ENCODE measurements at places on chromosomes 13 and 19.
A peak's percentile ranks its signal among the peaks of the same experiment; 100 is the strongest.

DNA sequence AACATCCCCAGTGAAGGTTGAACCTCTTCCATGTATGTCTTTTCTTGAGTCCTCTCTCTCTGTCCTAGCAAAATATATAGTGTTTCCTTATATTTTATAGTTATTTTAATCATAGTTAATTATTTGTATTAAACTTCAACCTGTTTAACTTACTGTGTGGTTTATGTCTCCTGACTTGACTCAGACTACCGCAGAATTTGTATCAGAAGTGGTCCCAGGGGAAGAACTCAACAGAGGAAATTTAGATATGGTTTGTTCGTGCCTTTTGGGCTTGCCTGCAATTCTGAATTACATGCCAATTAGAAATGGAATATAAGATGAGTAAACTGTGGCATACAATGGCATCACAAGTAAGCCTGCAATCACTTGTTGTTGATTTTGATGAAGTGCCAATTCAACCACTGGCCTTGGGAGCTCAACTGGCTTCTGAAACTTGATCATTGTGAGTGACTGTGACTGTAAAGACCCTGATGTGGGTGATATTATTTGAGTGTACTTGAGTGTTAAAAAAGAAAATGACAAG, 1459.5 kb upstream of the PCDH20 start:
- no peak for DNase-seq

DNA sequence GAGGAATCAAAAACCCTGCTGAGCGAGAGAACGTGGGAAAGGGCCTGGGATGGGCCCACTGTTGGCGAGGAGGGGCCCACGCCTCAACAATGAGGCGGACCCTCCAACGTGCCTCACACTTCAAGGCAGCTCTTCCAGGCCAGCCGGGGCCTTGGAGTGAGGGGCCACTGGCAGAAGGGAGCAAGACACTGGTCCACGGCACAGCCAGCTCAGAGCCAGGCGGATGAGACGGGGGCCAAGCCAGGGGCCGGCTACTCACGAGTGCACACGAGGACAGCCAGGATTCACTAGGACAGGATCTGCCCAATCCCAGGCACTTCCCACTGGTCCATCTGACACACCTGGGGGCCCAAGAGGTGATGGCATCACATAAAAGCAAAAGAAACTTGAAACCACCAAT, 20.5 kb downstream of the ELL start:
- no peak for DNase-seq

- DNase-seq, result no peak
Measured at GRCh38 chr19:32357720-32358119, 12.3 kb downstream of the ZNF507 start.

GRCh38 chr13:100491164-100491842, 97.3 kb downstream of the GGACT start:
- DNase-seq, result no peak

GRCh38 chr19:2495651-2496316, 19.9 kb downstream of the GADD45B start:
- no peak for DNase-seq

GRCh38 chr13:21383090-21383489, 76.0 kb downstream of the ZDHHC20 start:
- DNase-seq, result no peak

DNA sequence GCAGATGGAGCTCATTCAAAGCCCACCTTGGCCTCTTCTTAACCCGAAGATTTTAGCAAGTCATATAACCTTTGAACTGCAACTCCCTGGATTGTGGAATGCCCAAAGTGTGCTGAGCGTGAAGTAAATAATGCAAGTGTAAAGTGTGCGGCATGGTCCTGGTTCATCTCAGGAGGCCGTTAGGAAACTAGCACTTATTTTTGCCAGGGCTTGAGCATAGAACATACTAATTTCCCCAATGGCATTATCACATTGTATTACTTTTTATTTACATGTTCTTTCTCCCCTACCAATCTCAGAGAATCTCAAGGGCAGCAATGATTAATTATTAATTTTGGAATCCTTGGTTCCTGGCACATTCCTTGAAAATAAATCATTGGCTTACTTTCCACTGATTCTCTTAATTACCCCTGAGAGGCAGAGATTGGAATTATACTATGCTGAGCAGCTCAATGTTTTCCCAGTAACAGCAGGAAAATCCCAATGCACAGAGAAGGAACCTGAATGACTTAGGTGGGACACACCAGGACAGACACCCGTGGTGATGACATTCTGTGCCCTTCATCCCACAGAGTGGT, 128.8 kb upstream of the GJB6 start:
- DNase-seq, result no peak

DNA sequence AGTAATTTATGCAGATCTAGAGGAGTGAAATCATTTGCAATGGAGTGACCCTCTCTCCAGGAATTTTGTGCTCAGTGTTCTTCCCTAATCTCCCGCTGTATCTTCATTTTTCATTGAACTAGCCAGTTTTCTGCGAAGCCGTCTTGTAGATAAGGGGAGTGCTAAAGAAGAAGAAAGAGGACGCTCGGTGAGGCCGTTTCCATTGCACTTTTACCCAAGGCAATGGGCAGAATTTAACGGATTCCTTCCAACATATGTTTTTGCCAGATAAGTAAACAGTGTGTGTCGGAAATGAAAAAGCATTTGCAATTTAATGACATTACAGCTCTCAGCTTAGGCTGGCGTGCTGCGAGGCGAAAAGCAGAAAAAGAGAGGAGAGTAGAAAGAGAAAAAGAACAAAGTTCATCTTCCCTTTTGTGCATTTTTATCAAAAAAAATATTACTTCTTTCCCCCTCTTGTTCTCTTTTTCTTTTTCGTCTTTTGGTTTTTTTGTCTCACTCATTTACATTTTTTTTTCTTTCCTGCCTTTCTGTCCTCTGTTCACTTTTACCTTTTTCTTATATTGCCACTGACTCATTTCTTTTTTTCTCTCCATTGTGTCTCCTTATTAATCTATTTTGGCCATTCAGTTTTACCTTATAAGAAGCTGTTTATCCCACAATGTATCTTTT, 49.9 kb downstream of the SOX21 start:
- DNase-seq, result no peak

GRCh38 chr13:31591642-31592233, 147.6 kb upstream of the RXFP2 start:
- DNase-seq, result no peak

DNA sequence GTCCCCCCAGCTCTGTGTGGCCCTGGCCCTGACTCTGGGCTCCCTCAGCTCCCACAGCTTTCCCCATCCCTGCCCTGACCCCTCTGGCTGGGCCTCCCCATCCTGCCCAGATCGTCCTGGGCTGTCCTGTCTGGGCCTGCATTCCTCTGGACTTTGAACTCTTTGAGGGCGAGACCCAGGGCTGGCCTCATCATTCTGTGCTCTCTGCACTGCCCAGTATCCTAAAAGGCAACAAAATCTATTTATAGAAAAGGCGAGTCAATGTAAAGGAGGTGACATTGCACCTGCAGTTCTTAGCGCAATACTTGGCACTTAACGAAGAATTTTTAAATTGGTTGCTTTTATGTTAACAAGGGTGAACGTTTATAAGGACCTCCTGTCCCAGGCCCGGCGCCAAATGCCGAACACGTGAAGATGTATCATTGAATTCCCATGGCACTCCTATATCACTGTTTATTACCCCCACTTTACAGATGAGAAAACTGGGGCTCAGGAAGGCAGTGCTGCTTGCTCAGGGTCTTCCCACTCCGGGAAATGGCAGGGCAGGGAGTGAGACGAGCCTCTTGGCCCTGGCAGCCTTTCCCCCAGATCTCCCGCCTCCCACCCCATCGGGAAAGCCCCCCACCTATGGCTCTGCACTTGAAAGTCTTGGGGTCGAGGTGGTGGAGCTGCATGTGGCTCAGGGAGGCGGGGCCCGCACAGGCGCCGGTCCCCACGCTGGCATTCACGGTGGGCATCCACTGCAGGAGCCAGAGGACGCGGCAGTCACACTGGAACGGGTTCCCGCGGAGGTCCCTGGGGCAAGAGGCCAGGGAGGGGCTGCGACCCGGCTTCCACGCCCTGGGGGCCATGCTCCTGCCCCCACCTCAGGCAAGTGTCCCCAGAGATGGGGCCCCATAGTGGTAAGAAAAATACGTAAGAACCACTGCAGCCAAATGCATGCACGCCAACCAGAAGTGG, 3.8 kb downstream of the LGI4 start:
- no peak for DNase-seq

GRCh38 chr19:14073925-14074838, 1.6 kb downstream of the MISP3 start:
- DNase-seq, result peak; percentile 65

- no peak for DNase-seq
Measured at GRCh38 chr13:23987331-23987894, 90.1 kb upstream of the C1QTNF9B start.

- no peak for DNase-seq
Measured at GRCh38 chr13:73531014-73531413, 472.2 kb downstream of the KLF5 start.

DNA sequence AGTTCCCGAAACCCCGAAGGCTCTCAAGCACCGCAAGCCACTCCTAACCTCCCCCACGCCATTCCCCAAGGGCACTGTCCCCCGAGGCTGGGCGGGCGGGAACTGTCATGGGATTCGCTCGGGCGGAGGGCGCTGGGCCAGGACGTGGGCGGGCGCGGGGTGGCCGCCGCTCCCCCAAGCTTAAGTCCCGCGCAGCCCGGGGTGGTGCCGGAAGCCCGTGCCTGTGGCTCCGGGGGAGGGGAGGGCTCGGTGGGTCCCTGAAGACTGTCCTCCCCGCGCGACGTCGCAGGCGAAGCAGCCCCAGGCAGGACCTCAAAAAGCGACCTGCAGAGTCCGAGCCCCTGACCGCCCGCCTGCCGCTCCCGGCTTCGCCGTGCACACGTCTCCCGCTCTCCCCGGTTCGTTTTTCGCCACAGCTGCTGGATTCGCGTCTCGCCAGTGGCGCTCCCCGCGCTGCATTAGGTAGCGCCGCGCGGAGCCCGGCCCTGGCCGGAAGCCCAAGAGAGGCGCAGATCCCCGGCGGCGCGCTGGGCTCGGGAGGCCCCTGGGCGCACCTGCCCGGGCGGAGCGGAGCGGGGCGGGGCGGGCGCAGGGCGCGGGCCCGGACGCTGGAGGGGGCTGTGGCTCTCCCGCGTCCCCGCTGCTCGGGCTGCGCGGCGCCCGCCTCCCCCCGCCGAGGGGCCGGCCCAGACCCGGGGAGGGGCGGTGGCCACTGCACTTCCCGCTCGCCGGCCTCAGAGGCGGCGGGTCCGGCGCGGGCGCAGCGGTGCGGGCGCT, at the start of gene FARP1:
TSS of gene FARP1 (plus strand) at position 715 of the 777 bp plus-strand sequence. CDS start 70,149 bp downstream, outside the sequence.
- peak; percentile 64 for DNase-seq

DNA sequence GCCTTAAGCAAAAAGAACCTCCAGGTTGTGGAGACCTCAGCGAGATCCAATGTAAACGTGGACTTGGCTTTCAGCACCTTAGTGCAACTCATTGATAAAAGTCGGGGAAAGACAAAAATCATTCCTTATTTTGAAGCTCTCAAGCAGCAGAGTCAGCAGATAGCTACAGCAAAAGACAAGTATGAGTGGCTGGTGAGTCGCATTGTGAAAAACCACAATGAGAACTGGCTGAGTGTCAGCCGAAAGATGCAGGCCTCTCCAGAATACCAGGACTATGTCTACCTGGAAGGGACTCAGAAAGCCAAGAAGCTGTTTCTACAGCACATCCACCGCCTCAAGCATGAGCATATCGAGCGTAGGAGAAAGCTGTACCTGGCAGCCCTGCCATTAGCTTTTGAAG, 58.5 kb downstream of the ARHGAP35 start:
- no peak for DNase-seq

GRCh38 chr19:46428239-46429135, at the start of gene PNMA8C:
Gene PNMA8C (minus strand): TSS chr19:46428936. CDS start chr19:46428359, 577 bp downstream.
- DNase-seq, result no peak

DNA sequence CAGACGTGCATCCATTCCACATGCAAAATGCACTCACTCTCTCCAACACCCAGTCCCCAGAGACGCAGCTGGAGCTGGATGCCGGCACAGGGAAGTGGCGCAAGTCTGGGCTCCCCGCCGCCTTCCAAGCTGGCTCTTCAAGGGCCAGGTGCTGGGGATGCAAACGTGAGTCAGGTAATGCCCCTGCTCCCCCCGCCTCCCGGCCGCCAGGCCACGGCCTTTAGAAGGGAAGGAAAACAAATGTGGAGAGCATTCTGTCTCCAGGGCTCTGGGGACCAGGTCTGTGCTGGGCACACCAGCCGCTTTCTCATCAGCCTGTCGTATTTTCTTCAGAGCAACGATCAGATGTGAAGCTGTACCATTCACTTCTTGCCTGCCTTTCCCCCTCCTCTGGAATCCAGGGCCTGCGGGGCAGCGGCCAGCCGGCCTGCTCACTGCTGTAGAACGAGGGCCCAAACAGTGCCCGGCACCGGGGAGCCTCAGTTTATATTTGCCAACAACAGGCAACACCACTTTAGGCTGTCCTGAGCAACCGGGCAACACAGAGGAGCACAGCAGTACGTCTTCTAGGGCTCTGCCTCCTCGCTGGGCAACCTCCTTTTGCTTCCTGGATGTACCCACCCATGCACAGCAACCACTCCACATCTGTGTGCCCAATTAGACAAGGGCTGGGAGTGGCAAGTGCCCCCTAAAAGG, 3.8 kb downstream of the RAB20 start:
- DNase-seq, result no peak

DNA sequence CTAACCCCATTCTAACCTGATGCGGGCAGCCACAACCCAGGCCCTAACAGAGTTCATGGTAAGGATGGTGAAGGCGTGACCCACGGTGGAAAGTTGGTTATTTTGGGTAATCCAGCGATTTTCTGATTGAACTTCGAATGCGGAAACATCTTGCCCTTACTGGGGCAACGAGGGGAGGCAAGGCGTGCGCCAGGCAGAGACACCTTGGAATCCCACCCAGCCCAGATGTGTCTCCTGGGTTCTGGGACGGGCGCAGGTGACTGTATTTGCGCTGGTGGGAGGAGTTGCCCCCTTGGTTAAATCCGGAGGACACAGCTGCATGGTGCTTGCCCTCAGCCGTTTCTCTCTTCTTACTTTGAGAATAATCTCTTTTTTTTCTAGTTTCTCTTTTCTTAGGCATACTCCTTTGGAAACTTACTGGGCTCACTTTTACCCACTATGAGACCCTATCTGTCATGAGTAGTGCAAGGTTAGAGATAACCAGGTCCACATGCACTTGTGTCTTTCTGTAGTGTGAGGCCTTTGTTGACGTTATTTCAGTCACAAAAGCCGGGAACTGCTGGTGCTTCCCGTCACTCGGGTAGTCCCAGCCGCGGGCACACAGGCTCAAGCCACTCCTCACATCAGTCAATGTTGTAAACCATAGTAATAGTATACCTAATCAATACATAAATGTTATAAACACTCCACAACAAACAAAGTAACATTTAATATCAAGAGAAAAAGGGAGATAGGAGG, 81.5 kb downstream of the ATP11A start:
- no peak for DNase-seq

GRCh38 chr19:53131085-53131590, 1.6 kb downstream of the ZNF415 start:
- no peak for DNase-seq

DNA sequence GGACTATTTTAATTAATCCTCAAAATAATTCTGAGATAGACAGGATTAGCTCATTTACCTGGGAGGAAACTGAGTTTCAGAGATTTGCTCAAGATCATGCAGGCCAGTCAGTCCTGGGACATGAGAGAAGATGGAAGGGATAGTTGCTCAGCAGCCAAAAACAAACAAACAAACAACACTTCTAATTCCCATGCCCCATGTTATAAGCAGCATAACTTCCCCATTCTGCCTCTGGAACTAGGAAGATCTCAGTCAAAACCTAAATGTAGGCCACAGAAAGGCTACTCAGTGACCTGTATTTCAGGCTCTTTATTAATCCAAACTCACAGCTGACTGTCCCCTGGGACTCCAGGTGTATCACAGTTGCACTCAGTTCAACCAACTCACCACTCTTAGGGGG, 489.2 kb upstream of the NBEA start:
- no peak for DNase-seq

Data from HuH-7.5 (cell line).